ENCODE measurements at places on chromosomes 12 and 14.

- DNase-seq, result no peak
These were observed 43.7 kb upstream of the KICS2 start for GRCh38 chr12:64265839-64266238.

DNA sequence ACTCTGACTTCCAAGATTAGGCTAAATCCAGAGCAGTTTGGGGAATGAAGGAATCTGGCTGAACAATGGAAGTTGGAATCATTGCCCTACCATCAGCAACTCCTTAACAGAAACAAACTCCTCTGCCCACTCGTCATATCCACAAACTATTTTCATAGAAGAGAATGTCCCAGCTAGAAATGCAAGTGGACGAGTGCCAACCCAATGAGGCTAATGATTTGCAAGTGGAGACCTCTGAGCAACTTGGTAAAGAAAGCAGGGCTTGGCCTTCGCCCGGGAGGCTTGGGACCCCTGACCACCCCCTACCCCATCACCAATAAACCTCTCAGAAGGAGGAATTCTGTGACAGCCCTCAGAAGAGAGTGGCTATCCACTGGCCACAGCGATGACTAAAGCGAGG is 40.0 kb upstream of the DDX11 start:
- DNase-seq, result no peak

- DNase-seq, result no peak
These were observed 8.0 kb downstream of the GLIPR1 start for GRCh38 chr12:75488553-75488952.

GRCh38 chr12:93339695-93340094 is 38.0 kb upstream of the NUDT4 start:
- DNase-seq, result no peak

GRCh38 chr12:20024194-20024593 is 344.1 kb upstream of the PDE3A start:
- DNase-seq, result no peak
